ENCODE measurements at places on chromosomes 16 and 17.

GRCh38 chr17:80068301-80069222 is 32.1 kb downstream of the CCDC40 start:
- no peak for DNase-seq

- DNase-seq, result no peak
Measured at GRCh38 chr17:81406117-81406953, 11.1 kb downstream of the BAHCC1 start.

- DNase-seq, result peak; percentile 80
Measured at GRCh38 chr17:18025241-18025944, 13.6 kb downstream of the ATPAF2 start.

DNA sequence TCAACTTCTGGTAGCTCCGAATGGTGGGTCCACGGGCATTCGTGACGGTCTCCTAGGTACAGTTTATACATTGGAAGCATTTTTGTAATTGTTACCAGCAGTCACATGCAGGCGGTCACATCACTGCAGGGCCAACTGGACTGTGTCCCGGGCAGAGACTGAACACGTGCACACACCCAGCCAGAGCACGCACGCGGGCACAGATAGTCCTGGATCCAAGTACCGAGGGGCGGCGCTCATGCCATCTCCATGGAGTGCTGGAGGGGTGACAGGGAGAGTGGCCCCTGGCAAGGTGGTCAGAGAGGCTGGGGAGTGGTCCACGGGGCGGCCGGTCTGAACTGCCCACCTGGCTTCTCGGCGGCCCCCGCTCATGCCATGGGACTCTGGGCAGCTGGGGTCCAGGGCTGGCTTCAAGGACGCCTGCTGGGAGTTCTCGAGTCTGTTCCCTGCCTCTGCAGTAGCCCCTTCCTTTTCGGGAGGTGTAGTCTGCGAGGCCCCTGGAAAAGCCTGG is 34.2 kb downstream of the BAIAP2 start:
- no peak for DNase-seq

- no peak for DNase-seq
Measured at GRCh38 chr17:79374087-79374689, 236.7 kb downstream of the RBFOX3 start.

GRCh38 chr17:9766970-9767369 is 24.4 kb downstream of the DHRS7C start:
- no peak for DNase-seq

- peak; percentile 60 for DNase-seq
Measured at GRCh38 chr17:44376124-44376523, 12.5 kb upstream of the FAM171A2 start.

GRCh38 chr17:13797863-13798262 is 196.1 kb upstream of the HS3ST3A1 start:
- no peak for DNase-seq

DNA sequence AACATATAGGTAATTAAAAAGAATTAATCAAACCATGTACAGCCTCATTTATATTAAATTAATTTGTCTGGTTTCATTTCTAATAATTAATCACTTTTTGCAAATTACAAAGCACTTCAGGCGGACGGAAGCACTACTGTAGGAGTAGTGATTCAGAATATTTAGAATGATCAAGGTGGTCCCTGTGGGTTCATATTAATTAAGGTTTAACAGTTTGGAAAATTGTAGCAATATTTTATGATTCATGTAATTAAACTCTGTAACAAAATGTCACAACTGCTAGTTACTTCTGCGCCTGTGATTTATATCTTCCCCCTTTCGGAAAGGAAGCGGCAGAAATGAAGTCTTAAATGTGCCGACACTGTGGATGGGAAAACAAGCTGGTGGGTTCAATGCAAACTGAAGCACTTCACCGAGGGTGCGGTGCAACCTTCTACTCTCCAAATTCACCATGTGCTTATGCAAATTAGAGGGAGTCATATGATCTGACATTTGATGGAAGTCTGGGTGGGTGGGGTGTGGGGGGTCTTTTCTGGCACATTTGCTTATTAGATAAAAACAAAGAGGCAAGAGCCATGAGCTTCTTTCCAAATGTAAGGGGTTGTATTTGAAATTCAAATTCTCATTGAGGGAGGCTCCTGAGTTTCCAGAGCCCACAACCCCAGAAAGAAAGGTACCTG is 679.4 kb downstream of the TOX3 start:
- no peak for DNase-seq

Data from AG08395 (cell line).